ENCODE measurements at places on chromosomes 12 and 14.

DNA sequence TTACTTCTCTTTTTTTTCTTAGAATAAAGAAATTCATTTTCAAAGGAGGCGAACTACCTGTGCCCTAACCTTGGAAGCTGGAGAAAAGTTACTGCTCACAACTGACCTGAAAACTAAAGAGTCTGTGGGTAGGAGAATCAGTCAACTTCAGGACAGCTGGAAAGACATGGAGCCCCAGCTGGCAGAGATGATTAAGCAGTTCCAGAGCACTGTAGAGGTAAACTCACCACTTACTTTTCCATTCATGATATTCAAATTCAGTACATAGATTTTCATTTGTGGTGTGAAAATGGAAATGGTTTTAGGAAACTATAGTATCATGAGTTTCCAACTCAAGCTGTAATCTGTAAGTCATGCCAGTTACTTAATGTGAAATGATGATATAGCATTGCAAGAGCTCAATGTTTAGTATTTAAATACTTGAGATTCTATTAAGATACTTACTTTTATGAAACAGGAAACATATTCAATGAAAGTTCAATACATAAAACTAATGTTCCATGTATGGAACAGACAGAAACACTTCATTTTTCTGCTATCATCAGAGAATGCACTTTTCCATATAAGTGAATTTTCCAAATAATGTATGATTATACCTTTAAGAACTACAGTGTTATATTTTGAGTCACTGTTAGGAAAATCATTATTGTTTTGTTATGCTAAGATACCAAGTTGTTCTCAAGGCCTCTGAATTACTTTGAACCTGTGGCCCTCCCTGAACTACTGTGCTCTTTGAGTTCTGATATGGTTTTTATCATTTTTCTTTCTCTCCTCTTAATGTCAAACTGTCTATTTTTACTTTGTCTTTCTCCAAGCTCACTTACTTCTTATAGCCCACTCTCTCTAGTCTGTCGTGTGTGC is 119.0 kb downstream of the ESR2 start:
- DNase-seq, result no peak

DNA sequence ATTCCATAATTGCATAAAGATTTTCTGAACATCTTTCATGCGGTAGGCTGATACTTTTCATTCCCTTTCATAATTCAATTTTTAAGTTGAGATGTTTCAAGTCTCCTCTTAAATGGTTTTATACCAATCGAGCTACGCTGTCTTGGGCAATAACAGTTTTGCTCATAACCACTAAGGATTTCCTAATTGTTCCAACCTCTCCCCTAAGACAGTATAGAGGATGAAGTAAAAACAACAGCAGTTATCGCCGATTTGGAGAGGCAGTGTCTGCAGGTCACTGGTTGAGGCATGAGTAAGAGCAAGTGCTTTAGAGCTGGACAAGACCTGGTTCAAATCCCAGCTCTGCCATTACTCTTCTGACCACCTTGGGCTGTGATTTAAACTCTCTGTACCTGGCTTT is 6.9 kb upstream of the MED13L start:
- no peak for DNase-seq

- DNase-seq, result no peak
Observed at GRCh38 chr12:57107456-57108155, 3.6 kb downstream of the STAT6 start.

- DNase-seq, result no peak
Observed at GRCh38 chr12:51751661-51752060, 96.9 kb downstream of the FIGNL2 start.

- peak; percentile 49 for DNase-seq
Observed at GRCh38 chr12:66596199-66596598, 82.7 kb downstream of the GRIP1 start.

DNA sequence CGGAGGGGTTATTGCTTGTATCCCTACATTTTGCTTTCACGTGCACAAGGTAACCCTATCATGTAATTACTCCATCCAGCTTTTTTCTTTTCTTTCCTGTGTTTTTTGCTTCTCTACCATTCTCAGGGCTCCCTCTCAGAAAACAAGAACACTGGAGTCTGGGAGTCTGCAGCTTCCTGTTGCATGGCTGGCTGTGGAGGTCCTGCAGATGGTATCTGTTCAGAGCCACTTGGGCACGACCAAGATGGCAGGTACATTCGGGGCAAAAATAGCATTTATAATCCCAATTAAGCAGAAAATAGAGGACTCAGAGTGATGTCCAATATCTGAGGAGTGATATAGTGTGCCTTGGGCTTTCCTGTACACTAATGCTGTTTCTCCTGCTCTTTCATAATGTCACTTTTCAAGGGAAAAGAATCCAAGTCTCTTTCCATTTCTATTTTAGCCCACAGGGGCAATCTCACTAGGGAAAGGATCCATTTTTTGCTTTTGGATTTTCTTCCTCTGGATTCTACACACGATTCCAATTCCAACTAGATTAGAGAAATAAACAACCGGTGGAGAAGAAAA is 3.2 kb upstream of the NUMB start:
- DNase-seq, result no peak

GRCh38 chr12:100671396-100672074 is 98.1 kb downstream of the GAS2L3 start:
- no peak for DNase-seq

DNA sequence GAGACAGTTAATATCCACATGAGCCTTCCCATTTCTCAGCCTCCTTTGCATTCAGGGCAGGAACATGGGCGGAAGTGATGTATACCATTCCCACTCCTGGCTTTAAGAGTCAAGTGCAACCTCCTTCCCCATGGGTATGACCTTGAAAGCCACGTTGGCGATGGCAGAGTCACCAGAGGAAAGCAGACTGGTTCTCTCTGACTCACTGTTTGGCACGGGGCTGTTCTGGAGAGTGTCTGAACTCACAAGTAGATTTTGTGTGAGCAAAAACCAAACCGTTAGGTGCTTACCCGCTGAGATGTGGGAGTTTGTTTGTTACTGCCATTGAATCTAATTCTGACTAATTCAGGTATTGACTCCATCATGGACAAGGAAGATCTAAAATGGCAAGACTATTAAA is 36.7 kb upstream of the PZP start:
- no peak for DNase-seq

- DNase-seq, result peak; percentile 17
Observed at GRCh38 chr12:88361493-88361892, 218.8 kb downstream of the KITLG start.

DNA sequence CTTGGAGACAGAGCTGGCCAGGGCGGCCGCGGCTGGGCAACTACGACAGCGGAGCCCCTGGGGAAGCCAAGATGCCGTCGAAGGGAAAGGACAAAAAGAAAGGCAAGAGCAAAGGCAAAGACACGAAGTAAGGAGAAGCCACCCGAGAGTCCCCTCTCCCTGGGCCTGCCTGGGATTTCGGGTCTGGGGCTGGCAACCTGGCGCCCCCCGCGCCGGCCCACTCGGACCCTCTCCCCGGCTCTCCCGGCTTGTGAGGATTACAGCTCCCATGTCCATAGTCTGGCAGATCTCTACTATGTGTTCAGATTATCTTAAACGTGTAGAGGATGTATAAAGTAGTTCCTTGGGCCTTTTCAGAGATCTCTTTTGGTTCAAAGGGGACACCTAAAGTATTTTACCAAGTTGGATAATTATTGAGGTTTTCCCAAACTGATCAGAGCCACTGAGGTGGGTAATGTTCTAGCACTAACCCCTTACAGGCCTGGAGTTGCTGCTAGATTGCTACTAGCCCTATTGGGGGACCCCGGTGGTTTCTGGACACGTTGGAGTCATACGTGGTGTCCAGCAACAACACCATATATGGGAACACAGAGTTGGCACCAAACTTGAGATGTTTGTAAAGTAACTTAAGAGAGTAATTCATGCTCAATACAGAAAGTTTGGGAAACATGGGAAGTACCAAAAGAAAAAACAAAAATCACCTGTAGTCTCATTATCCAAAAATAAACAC is 424 bp downstream of the BBOF1 start:
- DNase-seq, result peak; percentile 46

DNA sequence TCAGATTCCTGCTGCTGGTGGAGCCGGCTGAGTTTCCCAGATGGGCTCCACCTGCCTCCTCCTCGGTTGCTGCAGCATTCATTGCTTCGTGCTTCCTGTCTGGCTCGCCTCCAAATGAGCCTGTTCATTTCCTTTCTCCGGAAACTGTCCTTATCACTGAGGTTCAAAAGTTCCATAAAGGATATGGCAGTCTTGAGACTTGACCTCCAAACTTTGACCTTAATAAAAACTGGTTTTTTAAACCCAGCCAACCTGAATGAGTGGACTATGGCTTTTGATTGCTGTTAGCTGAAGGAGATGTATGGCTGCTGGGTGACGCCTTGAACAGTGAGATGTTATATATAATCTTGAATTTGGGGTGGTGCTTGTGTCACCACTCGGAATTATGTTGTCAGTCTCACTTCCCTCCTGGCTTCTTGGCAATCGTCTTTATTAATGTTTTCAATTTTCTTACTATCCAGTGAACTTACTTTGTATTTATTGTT is 62.7 kb downstream of the RASSF3 start:
- peak; percentile 56 for DNase-seq

DNA sequence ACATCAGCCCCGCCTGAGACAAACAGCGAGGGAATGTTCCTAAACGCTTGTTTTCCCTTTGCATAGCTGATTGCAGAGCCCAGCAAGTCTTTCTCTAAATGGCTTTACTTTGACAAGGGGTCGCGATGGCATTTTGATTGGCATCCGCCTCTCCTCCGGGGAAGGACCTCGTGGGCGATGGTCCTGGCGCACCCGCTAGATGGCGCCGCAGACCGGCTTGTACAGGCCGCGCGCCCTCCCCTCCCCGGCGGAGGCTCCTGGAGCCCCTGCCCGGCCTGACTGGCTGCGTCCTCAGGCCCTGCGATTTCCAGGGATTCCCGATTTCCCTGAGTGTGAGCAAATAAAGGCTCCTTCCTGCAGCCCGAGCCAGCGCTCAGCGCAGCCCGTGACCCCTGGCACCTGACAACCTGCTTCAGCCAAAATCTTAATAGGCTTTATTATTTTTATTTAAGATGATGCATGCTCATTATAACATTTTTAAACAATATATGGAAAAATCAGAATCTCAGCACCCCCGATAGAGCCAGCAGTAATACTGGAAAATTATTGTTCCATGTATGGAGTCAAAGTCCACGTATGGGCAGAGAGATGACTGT is 468.3 kb downstream of the AACS start:
- DNase-seq, result peak; percentile 1

DNA sequence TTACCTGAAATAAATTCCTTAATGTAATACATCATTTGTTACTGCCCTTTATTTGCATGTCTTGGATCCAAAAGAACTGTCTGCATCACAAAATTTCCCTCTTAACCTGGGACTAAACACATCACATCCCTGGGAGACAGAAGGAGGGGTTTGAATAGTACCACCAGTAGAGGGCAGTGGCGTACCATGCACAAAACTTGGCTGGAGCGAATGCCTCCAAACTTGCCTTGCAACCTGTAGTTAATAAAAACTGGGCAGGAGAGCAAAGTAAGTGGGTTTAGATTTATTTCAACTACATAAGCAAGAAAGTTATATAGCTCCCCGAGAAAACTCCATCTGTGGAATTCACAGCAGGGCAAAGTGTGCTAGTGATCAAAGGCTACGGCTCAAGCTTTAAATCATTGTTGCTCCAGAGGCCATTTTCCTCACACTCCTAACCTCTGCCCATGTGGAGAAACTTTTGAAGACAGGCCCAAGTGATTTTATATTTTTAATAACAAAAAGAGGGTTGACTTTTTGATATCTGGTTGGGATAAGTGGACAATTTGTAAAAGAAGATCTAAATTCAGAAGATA is 1176.7 kb upstream of the SEL1L start:
- DNase-seq, result peak; percentile 81

GRCh38 chr14:68193970-68194681 is 374.5 kb downstream of the RAD51B start:
- DNase-seq, result no peak

DNA sequence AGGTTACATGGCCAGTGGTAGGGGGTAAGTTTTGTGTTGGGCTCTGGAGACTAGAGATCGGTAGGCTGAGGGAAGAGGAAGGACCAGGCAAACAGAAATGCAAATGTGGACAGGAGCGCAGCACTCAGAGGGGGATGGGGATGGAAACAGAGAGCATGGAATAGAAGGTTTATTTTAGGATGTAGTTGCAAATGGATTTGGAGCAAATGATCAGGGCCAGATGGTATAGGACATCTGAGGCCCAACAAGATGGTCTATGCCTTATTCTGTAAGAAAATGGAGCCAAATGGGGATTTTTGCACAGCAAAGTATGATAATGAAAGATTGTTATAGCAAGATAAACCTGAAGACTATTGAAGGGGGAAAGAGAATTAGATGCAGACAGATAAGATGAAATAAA is 102.5 kb upstream of the PTPRB start:
- no peak for DNase-seq

DNA sequence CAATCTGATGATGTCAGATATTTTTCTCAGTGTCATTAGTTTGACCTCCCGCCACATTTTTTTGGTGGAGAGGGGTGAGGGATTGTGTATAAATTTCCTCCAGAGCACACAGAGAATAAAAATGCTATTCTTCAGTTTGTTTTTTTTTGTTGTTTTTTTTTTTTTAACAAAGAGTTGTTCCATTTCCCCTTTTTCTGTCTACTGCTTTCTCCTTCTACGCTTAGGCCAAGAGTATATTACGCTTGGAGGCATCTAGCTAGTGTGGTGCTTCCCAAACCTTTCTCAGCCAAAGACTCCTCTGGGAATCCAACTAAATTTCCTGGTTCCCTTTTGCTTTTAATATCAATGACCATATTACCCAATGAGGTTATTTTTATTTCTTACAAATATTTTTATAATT is 465.6 kb downstream of the ZFP36L1 start:
- DNase-seq, result no peak

DNA sequence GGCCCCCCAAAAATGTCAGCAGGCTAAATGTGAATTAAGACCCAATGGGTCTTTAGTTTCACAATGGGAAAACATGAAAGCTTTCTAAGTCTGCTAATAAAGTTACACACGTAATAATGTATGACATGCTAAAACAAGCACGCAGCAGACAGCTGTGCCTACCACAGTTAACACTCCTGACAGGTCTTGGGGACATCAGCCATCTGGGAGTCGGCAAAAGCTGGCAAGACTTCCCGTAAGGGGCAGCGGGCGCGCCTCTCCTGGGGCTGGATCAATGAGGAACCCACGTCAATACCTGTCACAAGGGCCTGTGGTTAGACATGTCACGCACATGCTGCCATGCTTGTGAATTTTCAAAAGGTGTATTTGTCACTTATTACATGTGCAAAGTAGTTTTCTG is 45.0 kb downstream of the ACTN1 start:
- no peak for DNase-seq

DNA sequence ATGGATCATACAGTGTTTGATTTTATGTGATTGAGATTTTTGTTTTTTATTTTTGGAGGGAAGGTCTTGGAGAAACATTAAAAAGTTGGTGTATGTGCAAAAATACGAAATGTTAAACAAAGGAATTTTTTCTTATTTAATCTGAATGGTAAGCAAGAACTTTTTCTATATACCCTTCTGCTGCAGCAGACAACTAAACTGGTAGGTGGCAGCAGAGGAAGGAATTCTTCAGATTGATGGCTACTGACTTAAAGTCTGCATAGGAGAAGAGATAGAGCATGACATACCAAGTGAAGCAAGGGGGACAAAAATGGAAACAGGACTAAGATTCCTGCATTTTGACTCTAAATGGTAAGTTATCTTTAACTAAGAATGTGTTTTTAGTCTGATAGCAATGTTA is 42.0 kb upstream of the A2ML1 start:
- DNase-seq, result peak; percentile 37

- no peak for DNase-seq
Observed at GRCh38 chr14:50395448-50395847, 1.2 kb downstream of the CDKL1 start.
